Glomerular endothelial cell (primary cell): ENCODE measurements at places on chromosomes 3 and 15.
A peak's percentile ranks its signal among the peaks of the same experiment; 100 is the strongest.

- no peak for DNase-seq
Measured at GRCh38 chr3:149534671-149535332, 60.3 kb downstream of the TM4SF4 start.

- DNase-seq = no peak
Measured at GRCh38 chr3:106125321-106125720, 256.5 kb upstream of the CBLB start.

DNA sequence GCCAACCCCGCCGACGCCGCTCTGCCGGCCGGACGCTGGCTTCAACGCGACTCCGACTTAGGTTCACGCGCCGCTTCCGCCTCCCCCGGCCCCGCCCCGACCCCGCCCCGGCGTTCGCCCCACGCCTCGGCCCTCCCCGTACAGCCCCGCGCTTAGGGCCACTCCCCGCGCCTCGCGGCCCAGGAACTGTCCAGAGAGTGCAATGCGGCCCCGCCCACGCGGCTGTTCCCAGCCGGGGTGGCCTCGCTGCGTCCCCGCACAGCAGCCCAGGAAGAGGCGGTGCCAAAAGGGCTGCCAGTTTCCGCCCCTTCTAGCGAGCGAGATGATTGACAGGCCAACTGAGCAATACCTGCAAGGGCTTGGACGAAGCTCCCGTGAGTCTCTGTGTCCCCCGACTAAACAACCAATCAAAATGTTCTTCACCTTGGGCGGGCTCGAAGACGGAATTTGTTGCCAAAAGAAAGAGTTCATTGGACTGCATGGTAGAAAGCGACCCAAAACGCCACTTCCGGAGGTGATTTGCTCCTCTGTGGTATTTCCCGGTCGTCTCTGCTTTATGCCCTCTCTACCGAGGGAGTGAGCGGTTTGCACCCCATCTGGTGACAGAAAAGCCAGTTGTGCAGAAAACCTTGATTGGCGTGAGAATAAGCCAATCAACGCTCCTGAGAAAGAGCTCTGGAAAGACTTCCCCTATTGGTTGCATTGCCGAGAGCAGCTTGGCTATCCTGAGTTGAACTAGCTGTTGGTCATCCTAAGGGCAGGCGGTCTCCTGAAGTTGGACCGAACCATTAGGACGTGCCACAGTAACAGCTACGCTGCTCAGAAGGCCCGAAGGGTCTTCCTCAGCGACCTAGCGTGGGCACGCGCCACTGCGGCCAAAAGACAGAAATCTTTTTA lies at the start of gene UBP1:
UBP1 (minus strand) TSS at position 78 of the 897 bp plus-strand sequence. CDS start 557 bp downstream, outside the sequence.
- DNase-seq = peak; percentile 100

DNA sequence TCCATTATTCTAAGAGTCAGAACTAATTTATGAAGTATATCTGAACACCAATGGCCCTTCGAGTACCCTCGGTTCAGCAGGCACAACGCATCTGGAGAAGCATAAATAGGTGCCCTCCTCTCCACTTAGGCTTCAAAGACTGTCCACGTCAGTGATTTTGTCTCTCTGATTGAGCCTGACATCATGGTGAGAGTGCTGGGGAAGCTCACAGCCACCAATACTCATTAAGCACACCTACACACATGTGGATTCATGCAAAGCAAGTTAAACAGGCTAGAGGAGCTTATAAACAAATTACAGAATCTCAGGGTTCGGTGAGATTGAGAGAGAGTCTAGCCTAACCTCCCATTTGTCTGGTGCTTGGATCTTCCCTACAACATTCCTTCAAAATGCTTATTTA lies 3.6 kb downstream of the CLDN1 start:
- no peak for DNase-seq

GRCh38 chr15:41978534-41978933 lies 6.2 kb upstream of the EHD4 start:
- no peak for DNase-seq

GRCh38 chr3:46007280-46007679 lies 11.7 kb upstream of the FYCO1 start:
- no peak for DNase-seq

GRCh38 chr3:176505878-176506621 lies 691.2 kb downstream of the TBL1XR1 start:
- no peak for DNase-seq

DNA sequence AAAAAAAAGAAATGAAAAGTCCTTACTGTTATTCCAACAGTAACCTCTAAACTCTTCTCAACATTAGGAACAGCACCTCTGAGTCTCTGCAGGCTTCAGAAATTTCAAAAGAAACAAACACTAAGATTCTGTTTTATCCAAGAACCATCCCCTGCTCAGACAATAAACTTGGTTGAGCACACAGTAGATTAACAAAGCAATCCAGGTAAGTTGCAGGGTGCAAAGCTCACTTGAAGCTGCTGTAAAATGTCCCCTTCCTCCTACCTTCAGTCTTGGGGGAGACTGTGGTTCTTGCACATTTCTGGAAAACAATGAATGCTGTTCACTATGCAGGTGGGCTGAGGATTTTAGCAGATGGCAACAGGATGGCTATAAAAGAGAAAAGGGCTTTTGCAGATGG lies 484.1 kb downstream of the IGSF11 start:
- no peak for DNase-seq

GRCh38 chr15:44763187-44763586 lies 26.9 kb downstream of the TRIM69 start:
- DNase-seq = no peak

- peak; percentile 44 for DNase-seq
Measured at GRCh38 chr3:65170390-65171042, 482.7 kb upstream of the ADAMTS9 start.

DNA sequence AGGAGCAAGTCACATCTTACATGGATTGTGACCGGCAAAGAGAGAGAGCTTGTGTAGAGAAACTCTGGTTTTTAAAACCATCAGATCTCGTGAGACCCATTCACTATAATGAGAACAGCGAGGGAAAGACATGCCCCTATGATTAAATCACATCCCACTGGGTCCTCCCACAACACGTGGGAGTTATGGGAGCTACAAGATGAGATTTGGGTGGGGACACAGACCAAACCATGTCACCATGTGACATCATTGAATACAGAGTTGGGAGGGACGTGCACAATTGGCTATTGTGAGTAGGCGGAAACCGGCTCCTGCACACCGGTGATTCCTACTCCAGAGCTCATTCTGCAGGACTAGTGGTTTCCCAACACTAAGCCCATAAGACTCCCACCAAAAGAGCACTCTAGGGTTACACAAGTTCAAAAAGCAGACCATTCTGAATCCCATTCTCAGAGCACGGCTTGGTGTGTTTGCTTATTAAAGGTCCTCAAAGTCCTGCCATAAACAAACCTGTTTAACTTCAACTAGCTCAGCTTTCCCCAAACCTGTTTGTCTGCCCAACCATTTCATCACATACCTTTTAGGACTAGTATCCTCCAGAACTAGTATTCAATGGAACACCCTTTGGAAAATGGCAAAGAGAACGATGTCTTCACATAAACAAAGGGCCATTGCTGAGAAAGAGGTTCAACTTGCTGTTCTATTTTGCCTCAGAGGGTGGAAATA lies 167.6 kb downstream of the TLE3 start:
- DNase-seq = no peak

DNA sequence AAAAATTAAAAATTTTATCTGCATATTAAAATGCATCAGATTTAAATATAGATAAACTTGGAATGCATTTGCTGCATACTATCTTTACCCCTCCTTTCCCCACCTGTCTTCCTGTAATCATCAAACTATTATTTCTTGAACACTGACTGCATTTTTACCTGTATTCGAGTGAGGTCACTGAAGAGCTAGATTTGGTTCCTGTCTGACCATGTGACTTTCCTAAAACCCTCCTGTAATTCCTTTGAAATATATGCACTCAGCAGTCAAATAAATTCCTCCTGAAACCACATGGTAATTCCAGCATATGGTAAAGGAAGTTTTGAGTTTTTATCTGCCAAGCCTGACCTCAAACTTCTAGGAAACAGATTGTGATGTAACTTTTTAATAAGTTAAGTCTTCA lies 445.6 kb upstream of the FRG2C start:
- no peak for DNase-seq

GRCh38 chr3:104974316-104974715 lies 392.4 kb upstream of the ALCAM start:
- no peak for DNase-seq

GRCh38 chr3:40086890-40087883 lies 222.3 kb upstream of the EIF1B start:
- DNase-seq = no peak

- no peak for DNase-seq
Measured at GRCh38 chr3:127749787-127750225, 72.5 kb downstream of the MGLL start.

DNA sequence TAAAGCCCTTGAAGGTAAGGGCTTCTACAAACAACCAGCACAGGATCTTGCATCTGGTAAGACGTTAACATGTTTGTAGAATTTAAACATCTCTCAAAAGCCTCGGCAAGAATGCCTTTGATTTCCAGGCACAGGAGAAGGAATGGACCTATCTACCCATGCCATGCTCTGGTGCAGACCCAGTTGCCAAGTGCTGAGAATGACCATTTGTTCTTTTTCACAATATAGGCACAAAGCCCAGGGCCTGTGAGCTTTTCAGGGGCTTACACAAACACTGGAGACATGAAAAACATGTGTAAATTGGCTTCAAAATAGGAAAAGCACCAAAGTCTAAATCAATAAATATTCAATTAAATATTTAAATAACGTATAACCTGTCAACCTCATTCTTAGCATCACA lies 266.9 kb upstream of the TTC14 start:
- DNase-seq = no peak

DNA sequence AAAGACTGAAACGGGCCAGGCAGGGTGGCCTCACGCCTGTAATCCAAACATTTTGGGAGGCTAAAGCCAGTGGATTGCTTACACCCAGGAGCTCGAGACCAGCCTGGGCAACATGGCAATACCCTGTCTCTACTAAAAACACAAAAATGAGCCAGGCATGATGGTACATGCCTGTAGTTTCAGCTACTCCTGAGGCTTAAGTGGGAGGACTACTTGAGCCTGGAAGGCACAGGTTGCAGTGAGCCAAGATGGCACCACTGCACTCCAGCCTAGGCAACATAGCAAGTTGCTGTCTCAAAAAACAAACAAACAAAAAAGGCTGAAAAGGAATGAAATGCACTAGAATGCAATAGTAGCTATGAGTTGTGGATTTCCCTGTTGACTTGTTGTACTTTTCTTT lies 94.7 kb downstream of the STAG1 start:
- DNase-seq = no peak

- DNase-seq = peak; percentile 51
Measured at GRCh38 chr3:176906046-176906905, 291.0 kb downstream of the TBL1XR1 start.

- no peak for DNase-seq
Measured at GRCh38 chr3:41882956-41883355, 78.9 kb downstream of the ULK4 start.

GRCh38 chr3:57434041-57434440 lies 110.1 kb downstream of the DNAH12 start:
- no peak for DNase-seq

DNA sequence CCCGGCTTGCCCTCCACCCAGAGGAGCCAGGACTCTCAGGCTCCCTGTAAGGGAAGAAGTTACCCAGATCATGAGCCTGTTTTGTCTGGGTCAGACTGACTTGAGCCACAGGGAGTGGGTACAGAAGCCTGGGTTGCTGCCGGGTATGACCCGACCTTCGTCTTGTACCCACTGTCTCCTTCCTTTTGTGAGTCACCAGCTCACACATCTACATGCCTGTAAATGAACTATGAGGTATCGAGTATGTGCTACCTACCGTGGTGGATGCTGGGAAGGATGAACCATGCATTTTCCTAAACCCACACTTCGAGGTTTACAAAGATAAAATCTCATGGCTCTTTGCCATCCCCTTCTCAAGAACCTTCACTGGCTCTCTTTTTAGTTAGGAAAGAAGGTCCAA lies 56.9 kb downstream of the CACNA1D start:
- DNase-seq = no peak

DNA sequence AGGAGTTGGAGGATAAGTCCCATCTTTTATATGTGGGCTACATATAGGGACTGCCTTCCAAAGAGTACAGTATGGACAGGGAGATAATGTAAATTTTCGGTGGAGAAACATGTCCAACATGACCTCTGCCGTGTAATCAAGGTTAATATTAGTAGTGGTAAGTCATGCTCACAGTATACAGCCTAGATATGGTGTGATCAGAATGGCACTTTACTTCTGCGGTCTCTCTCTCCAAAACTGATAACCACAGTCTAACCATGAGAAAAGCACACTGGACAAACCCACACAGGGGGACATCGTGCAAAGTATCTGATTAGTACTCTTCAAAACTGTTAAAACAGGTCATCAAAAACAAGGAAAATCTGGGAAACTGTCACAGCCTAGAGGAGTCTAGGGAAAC lies 66.6 kb upstream of the PLCL2 start:
- no peak for DNase-seq
